ENCODE measurements at places on chromosomes 11 and 22. TPM values are rescaled to one million over a fixed set of nuclear protein-coding genes. Genes with fewer than 3 reads are reported as not detected.

Gene CTSW
- total RNA-seq = not detected

Gene SLC5A12
- not detected for total RNA-seq

Gene GPR137
- total RNA-seq = 21.9 TPM

Gene IL17REL
- not detected for total RNA-seq

Gene C1QTNF4
- total RNA-seq = 7.1 TPM

Gene ABCG4
- 0.13 TPM for total RNA-seq

Gene CECR2
- total RNA-seq = 7.4 TPM

Gene MS4A12
- not detected for total RNA-seq

Gene CCDC188
- total RNA-seq = 0.55 TPM

Gene SMTNL1
- total RNA-seq = not detected

Gene KLHL35
- 1.5 TPM for total RNA-seq

Gene MS4A4A
- not detected for total RNA-seq

Gene GLB1L3
- 0.75 TPM for total RNA-seq

Gene AP1B1
- 71.6 TPM for total RNA-seq

Gene CCDC15
- 3.1 TPM for total RNA-seq

Gene C11orf16
- not detected for total RNA-seq

Gene ART1
- not detected for total RNA-seq

Gene FAT3
- 1.4 TPM for total RNA-seq

Gene LDLRAD3
- total RNA-seq = 11.4 TPM

Gene VPREB1
- total RNA-seq = not detected

Gene TBX10
- not detected for total RNA-seq
